Foreskin keratinocyte (primary cell): ENCODE measurements at places on chromosomes 11 and 22.

GRCh38 chr11:114401311-114401710 is 845 bp downstream of the RBM7 start:
- no peak for DNase-seq

DNA sequence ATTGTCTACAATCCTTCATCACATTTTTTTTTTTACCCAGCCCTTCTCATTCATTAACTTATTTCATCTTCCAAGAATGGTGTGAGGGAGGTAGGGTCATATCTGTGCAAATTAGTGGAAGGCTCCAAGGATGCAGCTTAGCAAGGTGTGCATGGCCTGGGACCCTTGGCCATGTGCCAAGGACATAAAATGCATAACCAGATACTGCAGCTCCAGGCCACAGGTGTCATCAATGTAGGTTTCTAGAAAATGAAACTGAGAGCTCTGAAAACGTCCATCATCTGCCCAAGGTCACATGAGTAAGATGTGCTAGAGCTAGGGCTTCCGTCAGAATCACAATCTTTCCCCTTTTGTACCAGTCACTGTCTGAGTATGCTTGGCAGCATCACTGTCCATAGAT is 29.8 kb downstream of the ANKK1 start:
- no peak for DNase-seq

GRCh38 chr11:113974741-113975470 is at the start of gene HTR3A:
HTR3A (plus strand) TSS chr11:113975108; CDS start chr11:113975326, 218 bp downstream.
- no peak for DNase-seq

DNA sequence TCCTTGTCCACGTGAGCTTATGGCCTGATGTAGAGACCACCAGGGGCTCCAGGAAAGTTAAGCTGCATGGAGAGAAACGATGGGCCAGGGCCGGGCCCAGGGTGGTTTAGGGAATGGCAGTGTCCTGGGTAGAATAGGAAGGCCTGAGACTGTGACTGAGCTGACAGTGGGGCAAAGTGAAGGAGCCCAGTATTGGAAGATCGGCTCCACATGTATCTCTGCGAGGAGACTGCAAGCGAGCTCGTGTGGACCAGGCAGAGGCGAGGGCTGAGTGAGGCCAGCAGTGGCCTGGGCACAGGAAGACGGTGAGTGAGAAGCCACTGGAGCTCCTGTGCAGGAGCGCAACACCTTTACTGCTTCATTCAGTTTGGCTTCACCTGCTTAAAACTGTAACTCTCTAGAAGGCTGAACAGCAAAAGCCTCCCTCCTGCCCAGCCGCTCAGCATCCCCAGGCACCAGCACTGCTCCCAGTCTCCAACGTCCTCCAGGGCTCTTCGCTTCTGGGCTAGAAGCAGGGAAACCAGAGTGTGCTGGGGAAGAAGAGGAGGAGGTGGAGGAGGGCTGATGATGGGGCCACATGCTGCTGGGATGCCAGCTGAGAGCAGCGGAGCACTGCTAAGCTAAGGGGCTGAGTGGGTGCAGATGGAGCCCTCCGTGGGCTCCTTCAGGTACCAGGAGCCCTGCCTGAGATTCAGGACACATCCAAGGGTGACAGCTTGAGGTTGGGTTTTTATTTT is 13.5 kb downstream of the TCIRG1 start:
- DNase-seq: no peak

DNA sequence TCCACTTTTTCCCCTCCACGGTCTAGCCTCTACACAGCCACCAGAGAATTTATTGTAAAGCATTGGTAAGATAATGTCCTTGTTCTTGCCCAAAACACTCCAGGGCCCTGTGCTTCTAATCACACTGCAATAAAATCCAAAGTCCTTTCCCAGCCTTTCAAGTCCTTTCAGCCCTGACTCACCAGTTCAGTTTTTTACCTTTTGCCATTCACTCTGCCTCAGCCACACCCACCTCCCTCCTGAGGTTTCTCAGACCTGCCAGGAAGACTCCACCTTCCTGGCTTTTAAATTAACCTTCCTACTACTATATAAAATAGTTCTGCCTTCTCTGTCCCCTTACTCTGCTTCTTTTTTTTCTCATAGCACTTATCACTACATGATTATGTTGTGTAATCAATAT is 91.0 kb upstream of the ARHGAP32 start:
- peak; percentile 63 for DNase-seq
